Foreskin keratinocyte (primary cell): ENCODE measurements at places on chromosomes 7 and 10.

DNA sequence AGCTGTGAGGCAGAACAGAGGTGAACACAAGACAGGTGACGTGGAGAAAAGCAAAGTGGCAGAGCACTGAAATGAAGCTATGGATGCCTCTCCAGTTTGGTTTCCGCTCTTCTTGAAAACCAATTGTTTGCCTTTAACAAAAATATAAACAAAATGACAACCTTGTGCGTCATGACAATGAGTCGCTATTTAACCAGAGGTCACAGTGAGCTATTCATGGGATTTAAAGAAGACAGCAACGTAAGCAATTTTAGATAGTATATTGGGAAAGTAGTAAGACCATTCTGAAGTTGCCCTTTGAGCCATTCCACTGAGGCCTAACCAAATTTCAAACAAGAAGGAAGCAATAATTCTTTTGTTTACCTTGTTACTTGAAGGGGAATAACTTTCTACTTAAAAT is 15.2 kb upstream of the LRRTM3 start:
- DNase-seq: no peak

DNA sequence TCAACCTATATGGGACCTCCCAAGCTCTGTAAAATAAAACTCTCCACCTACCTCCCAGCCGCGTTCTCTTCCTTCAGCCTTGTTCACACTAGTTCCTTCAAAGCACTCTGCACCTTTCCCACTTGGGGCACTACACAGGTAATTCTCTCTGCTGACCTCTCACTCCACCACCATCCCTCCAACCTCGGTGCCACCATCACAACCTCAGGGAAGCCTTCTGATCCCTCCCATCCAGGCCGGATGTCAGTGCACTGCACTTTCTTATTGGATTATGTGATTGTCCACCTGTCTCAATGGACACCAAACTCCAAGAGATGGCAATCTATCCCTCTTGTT is 7.0 kb downstream of the LARP4B start:
- DNase-seq: no peak

- no peak for DNase-seq
Observed at GRCh38 chr7:107588529-107589130, 8.6 kb downstream of the BCAP29 start.

DNA sequence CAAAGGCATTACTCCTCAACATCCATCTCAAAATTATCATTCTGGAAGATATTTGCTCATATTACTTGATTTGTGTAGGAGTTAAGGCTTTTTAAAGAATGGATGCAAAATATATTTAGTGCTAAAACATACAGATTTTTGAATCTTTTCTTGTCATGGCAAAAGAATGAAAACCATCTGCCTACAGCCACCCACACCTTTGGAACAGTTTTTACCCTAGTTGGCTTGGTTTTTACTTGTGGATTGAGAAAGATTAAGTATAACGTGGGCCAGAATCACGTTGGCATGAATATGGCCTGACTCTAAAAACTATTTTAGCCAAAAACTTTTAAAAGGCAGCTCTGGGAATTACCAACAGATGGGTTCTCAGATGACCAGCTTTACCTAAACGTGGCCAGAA is 128.2 kb downstream of the SPAG6 start:
- no peak for DNase-seq

DNA sequence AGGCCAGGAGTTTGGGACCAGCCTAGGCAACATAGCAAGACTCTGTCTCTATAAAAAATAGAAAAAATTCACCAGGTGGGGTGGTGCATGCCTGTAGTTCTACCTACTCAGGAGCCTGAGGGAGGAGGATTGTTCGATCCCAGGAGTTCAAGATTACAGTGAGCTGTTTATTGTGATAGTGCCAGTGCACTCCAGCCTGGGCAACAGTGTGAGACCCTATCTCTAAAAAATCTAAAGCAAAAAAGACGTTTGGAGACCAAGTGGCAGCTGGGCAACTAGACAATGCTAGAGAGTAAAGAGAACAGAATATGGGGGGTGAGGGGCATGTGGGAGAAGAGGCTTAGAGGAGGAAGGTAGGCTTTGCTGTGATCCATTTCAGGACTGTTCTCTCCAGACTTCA is 1.4 kb downstream of the PDSS1 start:
- DNase-seq: no peak

DNA sequence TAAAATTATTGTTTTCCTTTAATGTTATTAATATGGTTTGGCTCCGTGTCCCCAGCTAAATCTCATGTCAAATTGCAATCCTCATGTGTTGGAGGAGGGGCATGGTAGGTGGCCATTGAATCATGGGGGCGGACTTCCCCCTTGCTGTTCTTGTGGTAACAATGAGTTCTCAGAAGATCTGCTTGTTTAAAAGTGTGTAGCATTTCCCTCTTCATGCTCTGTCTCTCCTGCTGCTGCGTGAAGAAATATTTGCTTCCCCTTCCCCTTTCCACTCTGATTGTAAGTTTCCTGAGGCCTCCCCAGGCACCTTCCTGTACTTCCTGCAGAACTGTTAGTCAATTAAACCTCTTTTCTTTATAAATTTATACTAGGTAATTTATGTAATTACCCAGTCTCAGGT is 27.5 kb downstream of the VIM start:
- no peak for DNase-seq

DNA sequence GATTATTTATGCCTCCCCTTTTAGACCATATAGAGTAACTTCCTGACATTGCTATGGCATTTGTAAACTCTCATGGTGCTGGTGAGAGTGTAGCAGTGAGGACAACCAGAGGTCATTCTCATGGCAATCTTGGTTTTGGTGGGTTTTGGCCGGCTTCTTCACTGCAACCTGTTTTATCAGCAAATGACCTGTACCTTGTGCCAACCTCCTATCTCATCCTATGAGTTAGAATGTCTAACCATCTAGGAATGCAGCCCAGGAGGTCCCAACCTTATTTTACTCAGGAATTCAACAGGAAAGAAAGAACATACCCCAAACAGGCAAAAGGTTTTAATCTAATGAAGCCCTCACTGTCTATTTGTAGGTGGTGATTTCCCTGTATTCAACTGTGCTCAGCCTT is 205.4 kb upstream of the YAE1 start:
- DNase-seq: no peak
